ENCODE measurements at places on chromosomes 13 and 19. TPM values are rescaled to one million over a fixed set of nuclear protein-coding genes. Genes with fewer than 3 reads are reported as not detected.

Gene RAP2A
- 32.7 TPM for total RNA-seq

GRCh38 chr13:113061271-113061625 is 44.3 kb upstream of the F7 start:
- no peak for DNase-seq

DNA sequence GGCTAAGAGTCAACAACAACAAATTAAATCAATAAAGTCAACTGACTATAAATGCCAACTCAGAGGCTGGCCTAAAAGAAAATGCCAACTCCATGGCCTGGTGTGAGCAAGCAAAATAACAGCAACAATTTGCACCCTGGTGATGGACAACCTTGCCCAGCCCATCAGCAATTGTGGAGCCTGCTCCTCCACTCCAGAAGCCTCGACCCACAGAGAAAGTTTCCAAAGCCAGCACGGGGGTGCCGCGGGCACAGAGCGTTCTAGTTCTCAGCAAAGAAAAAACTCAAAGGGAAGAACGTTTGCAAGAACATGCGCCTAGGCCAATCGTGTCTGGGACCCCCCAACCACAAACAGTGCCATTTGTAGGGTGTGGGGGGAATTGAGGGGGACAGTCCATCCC is 11.3 kb downstream of the EPS15L1 start:
- no peak for DNase-seq

GRCh38 chr19:45814166-45814780 is 835 bp downstream of the RSPH6A start:
- DNase-seq = no peak

Gene UGGT2
- 13.9 TPM for total RNA-seq

Gene ZNF490
- total RNA-seq = 5.1 TPM

- DNase-seq = no peak
These were observed 53.1 kb downstream of the KL start for GRCh38 chr13:33069365-33069764.

Gene AMH
- total RNA-seq = 1.5 TPM

DNA sequence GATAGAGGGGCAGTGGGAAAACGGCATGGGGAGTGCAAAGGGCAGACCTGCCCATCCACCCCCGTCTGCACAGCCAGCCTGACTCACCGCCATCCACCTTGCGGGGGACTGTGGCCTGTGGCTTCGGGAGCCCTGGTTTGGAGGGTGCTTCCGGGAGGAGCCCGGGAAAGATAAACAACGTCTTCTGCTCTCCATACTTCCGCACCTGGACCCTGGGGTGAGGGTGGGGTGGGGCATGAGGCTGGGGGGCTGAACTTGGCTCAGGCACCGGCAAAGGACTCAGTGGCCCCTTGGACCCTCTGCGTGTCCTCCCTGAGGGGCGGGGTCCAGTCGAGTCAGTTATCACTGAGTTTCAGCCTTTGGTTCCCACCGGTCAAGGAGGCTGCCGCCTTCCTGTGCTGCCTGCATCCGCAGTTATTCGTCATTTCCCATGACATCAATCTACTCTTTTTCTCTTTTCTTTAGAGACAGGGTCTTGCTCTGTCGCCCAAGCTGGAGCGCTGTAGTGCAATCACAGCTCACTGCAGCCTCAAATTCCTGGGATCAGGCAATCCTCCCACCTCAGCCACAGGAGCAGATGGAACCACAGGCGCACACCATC is 3.2 kb downstream of the GPR108 start:
- no peak for DNase-seq

Gene PCDH17
- total RNA-seq = 7.3 TPM

DNA sequence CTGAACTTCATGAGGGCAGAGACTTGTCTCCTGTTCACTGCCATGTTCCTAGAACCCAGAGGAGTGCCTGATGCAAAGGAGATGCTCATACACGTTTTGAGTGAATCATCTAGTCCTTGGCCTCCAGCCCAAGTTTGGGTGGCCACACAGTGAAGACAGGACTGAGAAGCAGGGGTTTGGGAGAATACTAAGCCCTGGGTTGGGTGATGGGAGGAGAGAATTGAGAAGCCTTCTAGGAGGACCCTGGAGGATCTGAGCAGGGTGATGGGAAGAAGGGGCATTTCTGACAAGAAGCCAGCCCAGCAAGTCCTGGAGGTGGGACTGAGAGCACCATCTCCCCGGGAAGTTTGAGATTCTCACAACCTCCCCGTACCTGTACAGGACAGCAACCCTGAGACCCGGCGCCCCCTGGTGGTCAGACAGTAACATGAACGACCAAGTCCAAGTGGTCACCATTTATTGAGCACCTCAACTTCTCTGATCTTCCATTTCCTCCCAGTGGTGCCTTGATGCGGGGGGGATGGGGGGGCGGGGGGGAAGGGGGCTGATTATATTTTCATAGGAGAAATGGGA is 11.0 kb downstream of the CTU1 start:
- DNase-seq = peak; percentile 88

Gene CYP4F22
- not detected for total RNA-seq

GRCh38 chr13:104833221-104833620 is 1702.2 kb downstream of the EFNB2 start:
- no peak for DNase-seq

DNA sequence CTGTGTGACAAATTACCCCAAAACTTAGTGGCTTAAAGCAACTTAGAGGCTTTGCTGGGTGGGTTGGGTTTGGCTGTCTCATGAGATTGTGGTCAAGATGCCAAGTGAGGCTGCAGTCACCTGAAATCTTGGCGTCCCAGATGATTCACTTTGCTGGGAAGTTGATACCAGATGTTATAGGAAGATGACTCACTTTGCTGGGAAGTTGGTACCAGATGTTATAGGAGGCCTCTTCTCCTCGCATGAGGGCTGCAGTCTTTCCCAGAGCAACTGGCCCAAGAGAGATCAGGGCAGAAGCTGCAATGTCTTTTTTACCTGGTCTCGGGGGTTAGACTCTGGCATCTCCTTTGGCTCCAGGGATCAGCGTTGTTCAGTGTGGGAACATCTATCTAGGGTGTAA is 16.8 kb downstream of the TEX29 start:
- no peak for DNase-seq

Gene SCGB2B2
- total RNA-seq = 1.2 TPM

GRCh38 chr19:29623726-29624488 is 17.8 kb downstream of the POP4 start:
- no peak for DNase-seq

Gene VSTM1
- not detected for total RNA-seq

DNA sequence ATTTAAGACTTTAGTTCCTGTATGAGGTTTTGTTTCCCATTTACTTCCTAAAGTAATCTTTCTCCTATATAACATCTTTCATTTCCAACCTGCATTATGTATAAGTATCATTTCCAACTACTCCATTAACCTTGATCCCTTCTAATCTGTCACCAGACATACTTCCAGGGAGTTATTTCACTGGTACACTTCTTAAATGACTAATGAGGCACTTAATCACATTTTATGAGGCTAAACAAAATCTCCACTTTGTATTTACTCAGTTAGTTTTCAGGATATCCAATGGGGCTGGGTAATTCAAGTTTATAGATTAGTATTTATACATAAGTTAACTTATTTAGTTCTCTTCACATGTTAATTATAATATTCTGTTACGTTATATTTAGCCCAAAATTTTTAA is 634.7 kb downstream of the PCDH17 start:
- no peak for DNase-seq

Gene ZNF229
- total RNA-seq = 7.1 TPM

DNA sequence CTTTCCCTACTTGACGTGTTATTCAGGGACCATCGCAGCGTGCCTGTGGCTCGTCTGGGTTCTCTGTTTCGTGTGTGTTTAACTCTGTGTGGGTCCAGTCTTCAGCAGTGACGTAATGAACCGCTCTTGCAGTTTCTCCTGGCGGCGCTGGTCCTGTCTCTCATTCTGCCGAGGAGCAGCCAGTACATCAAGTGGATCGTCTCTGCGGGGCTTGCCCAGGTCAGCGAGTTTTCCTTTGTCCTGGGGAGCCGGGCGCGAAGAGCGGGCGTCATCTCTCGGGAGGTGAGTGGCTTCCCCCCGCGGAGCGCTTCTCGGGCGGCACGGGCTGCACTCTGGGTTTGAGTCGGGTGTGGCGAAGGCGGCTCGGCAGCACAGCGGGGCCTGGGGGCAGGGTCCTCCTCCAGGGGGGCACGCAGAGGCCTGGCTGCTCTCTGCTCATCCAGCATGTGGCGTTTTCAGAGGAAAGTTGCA is 36.3 kb upstream of the TFDP1 start:
- peak; percentile 73 for DNase-seq

- DNase-seq = no peak
These were observed 1.2 kb upstream of the EFNA2 start for GRCh38 chr19:1284293-1284978.

DNA sequence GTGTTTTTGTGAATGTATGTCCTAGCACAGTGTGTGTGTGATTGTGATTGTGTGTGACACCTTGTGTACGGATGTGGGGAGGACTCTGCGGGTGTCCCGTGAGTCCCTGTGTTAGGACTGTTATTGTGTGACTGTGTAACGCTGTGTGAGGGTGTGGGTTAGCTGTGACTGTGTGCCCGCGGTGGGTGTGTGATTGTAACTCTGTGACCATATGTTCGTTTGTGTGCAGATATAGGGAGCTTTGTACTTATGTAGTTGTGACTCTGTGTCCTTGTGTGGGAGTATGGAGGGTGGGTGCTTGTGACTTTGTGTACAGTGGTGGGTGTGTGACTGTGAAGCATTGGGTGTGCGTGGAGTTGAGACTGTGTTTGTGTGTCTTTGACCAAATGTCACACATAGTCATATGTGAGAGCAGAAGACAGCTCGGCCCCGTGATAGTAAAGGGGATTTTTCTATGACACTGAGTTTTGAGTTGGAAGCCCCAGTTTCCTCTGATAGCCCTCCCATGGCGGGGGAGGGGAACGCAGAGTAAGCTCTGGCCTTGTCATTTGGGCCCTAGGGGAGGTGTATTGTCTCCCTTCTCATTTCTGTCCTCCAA is 949 bp upstream of the ZNF260 start:
- DNase-seq = no peak

Gene ISOC2
- total RNA-seq = 50.8 TPM

- no peak for DNase-seq
These were observed 55.6 kb upstream of the ALOX5AP start for GRCh38 chr13:30679483-30680330.

DNA sequence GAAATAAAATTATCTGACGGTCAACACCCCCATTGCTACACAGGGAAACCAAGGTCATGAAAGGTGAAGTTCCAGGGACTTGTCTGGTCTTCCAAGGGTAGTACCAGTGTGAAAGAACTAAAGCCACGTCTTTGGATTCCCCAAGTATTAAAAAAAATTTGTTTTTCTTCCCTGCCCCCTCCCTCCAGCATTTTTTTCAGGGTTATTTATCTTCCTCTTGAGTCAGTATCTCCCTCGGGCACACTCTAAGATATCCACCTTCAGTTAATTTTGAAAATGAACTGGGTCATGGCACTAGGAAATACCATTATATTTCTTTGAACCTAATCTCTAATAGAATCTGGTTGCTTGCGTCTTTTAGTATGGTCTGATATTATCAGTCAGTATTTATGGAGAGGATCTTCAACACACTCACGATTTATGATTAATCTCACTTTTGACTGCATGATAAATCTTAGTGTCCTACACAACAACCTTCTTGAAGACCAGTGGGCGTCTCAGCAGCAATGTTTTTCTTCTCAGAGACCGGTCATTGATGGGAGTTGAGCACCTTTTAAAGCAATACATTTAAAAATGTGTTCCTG is 9.1 kb downstream of the ATP8A2 start:
- DNase-seq = no peak

GRCh38 chr13:68727165-68727564 is 1380.5 kb upstream of the ATXN8OS start:
- no peak for DNase-seq

GRCh38 chr19:2048104-2048958 is 2.7 kb downstream of the MKNK2 start:
- DNase-seq = no peak

- DNase-seq = no peak
These were observed 126.4 kb downstream of the SPRY2 start for GRCh38 chr13:80214521-80214991.

DNA sequence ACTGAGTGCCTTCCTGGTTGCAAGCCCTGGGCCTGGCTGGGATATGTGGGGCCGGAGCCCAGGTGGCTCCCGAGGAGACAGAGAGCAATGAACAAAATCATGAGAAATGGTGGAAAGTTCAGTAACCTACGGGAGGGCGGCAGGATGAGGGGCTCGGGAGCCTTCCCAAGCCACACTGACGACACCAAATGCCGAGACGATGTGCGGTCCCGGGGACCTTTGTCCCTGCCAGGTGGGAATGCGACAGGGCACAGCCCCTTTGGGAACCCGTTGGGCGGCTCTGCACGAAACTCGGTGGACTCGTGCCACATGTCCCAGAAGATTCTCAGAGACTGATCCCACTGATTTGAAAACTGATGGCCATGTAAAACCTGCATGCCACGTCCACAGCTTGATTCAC is 11.7 kb upstream of the ZNF14 start:
- DNase-seq = no peak

- no peak for DNase-seq
These were observed 322.7 kb downstream of the FOXO1 start for GRCh38 chr13:40343550-40344269.

DNA sequence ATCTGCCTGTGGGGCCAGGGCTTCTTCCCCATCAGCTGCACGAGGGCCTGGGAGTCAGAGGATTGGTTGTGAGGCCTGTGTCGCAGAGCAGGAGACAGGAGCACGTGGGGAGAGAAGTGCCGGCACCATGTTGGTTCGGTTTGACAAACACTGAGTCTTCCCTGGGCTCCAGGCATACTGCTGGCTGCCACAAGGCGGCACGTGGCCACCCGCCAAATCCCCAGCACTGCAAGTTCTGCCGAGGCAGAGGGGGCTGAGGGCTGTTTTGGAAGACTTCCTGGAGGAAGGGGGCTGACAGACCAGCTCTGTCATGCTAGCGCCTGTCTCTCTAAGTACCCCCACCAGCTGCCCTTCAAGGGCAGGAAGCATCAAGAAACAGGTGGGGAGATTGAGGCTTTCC is 9.5 kb downstream of the SHANK1 start:
- no peak for DNase-seq

- no peak for DNase-seq
These were observed 71.8 kb downstream of the CDADC1 start for GRCh38 chr13:49319551-49319950.

DNA sequence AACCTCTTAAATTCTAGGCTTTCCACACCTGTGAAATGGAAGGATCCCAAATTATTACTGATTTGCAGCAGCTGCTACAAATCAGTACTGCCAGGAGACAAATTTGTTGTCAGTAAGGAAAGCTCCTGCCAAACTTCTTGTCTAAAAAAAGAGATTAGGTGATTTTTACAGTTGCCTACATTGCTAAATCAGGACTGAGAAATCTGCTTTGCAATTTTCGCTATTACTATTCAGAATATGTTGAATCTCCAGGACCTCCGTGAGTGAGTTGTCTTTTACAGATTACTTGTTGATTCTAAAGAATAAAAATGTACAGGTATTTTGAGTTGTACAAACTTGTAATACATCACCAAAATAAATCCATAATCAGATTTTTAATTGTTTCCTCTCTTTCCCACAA is 1815.9 kb downstream of the PCDH9 start:
- DNase-seq = no peak

- peak; percentile 79 for DNase-seq
These were observed 187.6 kb upstream of the TSC22D1 start for GRCh38 chr13:44763615-44764301.

Gene SHC2
- total RNA-seq = 16.8 TPM

Gene DPF1
- 0.51 TPM for total RNA-seq

- no peak for DNase-seq
These were observed 71.7 kb downstream of the KDM4B start for GRCh38 chr19:5040544-5041167.

Gene GRK1
- total RNA-seq = 0.48 TPM
